Thymus (tissue), 14 donors: ENCODE measurements at places on chromosomes 16 and 17. TPM values are rescaled to one million over a fixed set of nuclear protein-coding genes. Genes with fewer than 3 reads are reported as not detected.

Gene DHX58
- total RNA-seq: 23.8 TPM

Gene DYNLRB2
- 1.7 TPM for total RNA-seq

Gene CEP20
- total RNA-seq: 32.1 TPM

Gene KDM8
- 6.2 TPM for total RNA-seq

Gene SLC5A10
- 0.05 TPM for total RNA-seq

GRCh38 chr16:2817340-2818271, 569 bp downstream of the PRSS21 start:
- no peak for DNase-seq

DNA sequence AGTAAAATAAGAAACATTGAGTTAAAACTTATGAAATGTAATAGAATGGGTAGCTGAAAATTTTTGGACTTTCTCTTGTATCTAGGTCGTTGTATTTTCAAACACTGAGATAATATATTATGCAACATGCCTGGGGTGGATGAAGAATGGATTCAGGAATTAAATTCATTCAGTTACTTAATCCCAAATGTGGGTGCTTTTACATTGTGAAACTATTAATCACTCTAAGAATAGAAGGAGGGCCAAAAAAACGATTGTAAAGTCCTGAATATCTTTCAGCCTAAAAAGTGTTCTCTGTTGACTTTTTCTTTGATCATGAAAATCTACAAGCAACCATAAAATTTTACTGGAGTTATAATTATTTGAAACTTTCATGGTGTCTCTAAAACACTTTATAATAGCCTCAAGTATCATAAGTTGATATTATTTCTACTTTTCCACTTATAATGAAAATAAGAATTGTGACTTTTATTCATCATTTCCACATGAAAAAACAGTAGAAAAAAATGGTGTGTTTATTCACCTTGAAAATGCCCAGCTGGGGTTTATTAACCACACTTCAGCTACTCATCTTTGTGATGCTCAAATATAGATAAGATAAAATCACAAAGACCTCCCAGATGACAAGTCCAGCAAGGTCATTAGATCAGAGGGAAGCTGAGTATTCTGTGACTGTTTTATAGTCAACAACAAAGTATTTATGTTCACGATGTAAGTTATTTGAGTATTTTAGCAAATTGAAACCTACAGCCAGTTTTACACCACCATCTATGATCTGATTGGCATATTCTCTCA, 619.9 kb upstream of the SOX9 start:
- DNase-seq: no peak

DNA sequence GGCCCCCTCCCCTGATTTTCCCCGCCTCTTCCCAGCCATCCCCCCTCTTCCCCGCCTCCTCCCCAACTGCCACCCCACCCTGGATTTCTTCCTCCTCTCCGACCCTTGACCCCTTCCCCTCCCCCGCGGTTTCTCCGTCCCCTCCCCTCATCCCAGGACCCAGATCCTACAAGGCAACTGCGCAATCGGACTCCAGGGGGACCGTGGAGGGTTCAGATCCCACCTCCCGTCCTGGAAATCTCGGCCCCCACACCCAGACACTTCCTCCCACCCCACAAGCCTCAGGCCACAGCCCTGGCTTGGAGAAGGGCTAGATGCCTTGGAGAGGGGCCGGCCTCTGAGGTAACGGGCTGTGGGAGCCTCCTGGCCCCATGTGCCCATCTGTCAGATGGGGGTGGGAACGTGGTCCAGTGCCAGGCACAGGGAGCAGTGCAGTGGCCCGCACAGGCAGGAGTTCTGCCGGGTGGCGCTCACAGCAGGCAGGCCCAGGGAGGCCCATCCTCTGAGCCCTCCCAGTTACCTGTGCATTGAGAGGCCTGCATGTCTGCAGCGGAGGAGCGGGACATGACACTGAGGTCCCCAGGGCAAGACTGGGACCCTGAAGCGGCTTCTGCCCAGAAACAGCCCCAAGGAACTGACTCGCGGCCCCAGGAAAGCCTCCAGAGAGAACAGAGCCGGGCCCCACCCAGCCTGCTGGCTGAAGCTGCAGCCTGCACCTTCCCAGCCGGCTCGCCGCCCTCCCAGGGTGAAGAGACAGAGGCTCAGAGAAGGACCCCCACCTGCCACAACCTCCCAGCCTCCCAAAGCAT, 16.7 kb downstream of the ZNF423 start:
- no peak for DNase-seq

DNA sequence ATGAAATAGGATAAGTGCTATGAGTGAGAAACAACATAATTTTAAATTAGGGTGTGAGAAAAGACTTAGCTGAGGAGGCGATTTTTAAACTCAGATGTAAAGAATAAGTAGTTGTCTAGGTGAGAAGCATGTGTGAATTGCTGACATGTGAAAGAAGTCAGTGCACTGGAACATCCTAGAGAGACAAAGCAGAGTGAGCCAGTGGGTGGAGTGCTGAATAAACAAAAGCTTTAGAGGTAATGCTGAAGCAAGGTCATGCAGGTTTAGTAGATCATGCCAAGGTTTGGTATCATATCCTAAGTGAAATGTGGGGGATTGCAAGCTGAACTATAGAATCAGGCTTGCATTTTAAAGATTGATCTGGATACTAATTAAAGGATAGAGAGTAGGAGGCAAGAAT, 89.4 kb downstream of the KIF2B start:
- no peak for DNase-seq

DNA sequence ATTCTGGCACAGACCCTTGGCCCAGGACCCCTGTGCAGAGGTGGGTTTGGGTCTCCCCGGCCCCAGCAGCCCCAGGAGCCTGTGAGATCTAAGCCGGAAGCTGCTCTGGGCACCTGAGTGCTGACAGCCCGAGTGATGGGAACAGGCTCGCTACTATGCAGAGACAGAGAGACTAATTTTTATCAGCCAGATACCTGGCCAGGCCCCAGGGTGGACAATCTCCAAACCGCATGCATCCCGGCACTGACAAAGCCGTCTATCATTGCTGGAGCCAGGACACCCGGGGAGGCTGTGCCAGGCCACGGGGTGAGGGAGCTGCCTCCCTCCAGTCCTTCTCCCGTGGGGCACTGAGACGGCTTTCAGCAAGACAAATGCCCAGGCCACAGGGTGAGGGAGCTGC, 25.0 kb downstream of the CBFA2T3 start:
- no peak for DNase-seq

DNA sequence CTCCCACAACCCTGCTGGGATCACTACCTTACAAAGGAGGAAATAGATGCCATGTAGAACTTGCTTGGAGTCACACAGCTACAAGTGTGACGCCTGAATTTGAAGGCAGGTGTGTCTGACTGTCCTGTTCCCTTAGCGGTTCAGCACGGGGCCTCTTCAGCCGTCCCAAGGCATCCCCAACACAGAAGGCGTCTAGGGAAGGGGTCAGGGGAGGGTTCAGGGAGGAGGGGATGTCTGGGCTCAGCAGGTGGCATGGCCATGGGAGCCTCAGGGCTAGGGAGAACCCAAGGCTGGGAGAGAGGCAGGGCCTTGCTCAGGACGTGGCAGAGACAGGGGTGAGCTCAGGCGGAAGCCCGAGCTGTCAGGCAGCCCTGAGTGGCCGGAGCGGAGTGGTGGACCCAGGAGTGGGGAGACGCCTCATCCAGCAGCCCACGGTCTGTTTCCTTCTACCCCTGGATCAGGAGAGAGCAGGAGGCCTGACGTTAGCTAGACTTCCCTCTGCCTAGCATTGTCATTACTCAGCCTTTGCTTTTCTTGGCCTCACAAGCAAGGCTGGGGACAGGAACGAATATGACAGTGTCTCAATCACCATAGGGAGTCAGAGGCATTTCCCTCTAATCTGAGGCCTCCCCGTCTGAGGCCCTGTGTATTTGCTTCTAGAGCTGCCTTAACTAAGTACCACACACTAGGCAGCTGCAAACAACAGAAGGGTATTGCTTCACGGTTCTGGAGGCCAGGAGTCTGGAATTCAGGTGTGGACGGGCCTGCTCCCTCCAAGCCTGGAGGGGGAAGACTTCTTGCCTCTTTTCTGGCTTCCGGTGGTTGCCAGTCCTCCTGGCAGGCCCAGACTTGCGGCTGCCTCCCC, 31.3 kb upstream of the ANKRD40CL start:
- no peak for DNase-seq

GRCh38 chr16:67192781-67193361, 916 bp downstream of the E2F4 start:
- DNase-seq: no peak

DNA sequence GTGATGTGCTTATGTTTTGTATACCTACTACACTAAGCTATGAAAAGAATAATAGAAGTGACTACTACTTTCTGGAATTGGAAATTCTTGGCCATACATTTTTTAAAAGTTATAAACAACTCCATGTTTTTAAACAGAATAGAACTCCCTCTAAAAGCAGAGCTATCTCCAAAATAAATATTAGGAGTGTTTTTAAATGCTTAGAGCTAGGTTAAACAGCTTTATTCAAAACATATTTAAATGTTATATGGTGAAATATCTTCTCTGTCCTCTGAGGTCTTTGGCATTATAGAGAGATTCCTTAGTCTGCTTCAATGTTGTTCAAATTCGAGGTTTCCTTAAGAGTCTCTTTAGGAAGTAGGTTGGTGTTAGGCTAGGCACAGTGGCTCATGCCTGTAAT, 22.9 kb upstream of the PSMC5 start:
- DNase-seq: no peak

GRCh38 chr17:62750631-62751051, 57.5 kb downstream of the MARCHF10 start:
- no peak for DNase-seq

GRCh38 chr17:44277976-44278375, 10.0 kb upstream of the SLC4A1 start:
- DNase-seq: no peak

GRCh38 chr16:73013974-73014373, 34.0 kb downstream of the ZFHX3 start:
- no peak for DNase-seq

DNA sequence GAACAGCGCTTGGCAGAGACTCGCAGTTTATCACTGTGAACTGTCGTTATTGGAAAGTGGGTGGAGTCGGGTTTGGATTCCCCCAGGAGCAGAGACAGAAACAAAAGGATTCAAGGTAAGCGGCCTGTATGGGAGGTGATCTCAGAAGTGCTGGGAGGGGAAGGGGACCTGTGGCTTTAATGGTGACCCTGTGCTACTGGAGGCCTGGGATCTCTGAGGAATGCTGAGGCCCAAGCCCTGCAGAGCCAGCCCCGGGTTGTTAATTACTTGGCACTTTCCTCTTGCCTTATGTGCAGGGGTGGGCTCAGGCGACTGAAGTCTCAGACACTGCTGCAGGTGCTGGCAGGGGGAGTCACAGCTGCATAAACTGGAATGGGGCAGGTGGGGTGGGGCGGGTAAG, 27.4 kb downstream of the IRF8 start:
- no peak for DNase-seq

GRCh38 chr16:12436201-12436657, 367.5 kb downstream of the CPPED1 start:
- DNase-seq: no peak

DNA sequence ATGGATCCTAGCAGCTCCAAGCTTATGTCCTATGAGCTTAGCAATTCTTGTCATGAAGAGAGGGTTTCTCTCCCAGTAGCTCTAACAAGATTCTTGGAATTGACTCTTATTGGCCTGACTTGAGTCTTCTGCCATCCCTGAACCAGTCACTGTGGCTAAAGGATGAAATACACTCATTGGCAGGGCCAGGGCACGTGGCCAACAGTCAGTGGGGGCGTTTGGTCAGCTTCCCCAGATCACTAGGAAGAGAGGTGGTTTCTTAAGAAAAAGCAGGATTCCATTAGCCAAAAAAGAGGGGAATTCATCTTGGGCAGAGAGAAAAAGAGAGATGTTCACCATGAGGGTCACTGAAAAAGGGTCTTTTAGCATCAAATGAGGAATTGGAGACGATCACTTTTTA, 363.2 kb downstream of the SNX29 start:
- no peak for DNase-seq

DNA sequence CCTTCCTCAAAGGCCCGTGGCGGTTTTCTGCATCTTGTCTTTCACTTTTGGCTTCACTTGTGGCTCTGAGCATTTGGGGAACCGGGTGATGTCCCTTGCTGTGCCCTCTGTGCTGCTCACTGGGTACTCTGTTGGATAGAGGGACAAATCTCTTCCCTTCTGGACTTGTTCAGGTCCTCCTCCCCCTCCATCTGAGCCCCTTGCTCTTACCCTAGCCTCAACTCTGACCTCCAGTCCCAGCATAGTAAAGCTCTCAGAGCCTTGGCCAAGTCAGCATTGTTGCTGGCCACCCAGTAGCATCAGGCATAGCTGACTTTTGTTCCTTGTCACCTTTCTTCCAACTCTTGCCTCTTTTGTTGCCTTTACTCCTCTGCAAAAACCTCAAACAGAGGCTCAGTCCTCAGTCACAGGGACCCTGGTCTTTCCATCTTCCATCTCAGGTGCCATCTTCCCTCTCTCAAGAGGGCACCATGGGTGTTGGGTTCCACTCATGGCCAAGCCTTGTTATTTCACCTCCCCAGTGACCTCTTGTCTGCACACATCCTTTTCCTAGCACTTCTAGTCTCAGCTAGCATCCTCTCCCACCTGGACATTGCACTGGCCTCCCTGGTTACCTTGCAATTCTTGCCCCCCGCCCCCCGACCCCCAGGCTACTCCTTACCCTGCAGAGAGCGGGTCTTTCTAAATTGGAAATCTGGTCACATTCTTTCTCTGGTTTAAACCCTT, 393 bp upstream of the PSMB10 start:
- DNase-seq: peak; percentile 61

DNA sequence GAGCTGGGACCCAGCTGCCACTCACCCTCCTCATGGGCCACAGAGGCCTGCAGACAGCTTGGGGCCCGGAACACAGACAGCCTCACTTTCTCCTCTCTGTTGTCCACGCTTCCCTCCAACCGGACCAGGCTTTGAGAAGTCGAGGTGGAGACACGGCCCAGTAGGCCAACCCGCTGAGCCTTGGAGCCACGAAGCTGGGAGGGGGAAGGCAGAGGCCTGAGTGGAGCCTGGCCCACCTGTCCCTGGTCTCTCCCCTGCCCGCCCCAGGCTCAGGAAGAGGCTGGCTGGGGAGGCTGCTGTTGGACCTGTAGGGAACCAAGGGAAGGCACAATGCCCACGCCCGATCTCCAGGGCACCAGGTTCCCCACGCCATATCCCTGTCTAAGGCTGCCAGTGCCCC, 48.1 kb downstream of the RMI2 start:
- DNase-seq: no peak

DNA sequence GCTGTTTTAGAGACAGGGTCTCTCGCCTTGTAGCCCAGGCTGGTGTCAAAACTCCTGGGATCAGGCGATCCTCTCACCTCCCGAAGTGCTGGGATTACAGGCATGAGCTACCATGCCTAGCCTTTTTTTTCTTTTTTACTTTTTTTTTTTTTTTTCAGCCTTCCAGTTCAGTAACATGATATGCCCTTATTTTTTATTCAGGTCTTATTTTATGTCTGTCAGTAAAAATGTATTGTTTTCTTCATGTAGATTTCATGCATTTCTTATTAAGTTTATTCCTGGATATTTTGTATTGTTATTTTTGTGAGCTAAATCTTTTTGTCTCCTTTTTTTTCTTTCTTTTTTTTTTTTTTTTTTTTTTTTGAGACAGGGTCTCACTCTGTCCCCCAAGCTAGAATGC, 2.7 kb upstream of the FOXN1 start:
- no peak for DNase-seq

- no peak for DNase-seq
These were observed 13.3 kb upstream of the PITPNM3 start for GRCh38 chr17:6569370-6570285.

GRCh38 chr16:15757630-15758251, 99.1 kb downstream of the MYH11 start:
- DNase-seq: no peak
